A673 (cell line): ENCODE measurements at places on chromosomes 3 and 15.

DNA sequence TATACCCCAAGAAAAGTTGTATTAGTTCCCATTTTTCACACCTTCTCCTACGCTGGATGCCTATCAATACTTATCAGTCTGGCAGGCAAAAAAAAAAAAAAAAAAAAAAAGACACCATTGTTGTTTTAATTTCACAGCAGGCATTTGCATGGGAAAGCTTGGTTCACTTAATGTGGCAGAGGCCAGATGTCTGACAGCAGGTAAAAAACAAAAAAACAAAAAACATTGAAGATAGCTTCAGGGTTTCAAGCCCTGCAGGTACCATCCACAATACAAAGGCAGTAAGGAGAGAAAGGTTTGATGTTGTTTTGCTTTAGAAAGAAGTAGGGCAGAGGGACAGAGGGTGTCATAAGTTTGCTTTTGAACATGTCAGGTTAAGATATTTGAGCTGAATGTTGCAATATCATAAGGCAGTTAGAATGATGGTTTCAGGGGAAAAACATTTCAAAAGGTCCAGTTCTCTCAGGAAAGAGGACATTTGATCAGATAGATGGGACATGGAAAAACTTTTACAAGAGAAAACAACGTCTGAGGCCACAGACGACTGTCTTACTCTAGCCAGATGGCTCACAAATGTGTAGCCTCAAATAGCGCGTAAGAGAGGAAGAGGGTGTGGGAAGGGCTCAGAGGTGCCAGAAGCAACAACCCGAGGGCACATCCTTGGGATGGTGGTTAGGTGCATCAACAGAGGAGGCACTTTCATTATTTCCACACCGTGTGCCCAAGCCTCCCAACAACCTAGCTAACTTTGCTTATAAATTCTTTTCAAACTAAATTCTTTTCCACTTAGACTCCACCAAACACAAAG, 25.7 kb downstream of the PCOLCE2 start:
- no peak for DNase-seq

GRCh38 chr3:115217678-115218451, 70.8 kb upstream of the ZBTB20 start:
- DNase-seq: peak; percentile 76

GRCh38 chr3:124823206-124823605, 64.0 kb downstream of the ITGB5 start:
- no peak for DNase-seq

- DNase-seq: no peak
Measured at GRCh38 chr15:77557144-77557543, 75.6 kb downstream of the LINGO1 start.

DNA sequence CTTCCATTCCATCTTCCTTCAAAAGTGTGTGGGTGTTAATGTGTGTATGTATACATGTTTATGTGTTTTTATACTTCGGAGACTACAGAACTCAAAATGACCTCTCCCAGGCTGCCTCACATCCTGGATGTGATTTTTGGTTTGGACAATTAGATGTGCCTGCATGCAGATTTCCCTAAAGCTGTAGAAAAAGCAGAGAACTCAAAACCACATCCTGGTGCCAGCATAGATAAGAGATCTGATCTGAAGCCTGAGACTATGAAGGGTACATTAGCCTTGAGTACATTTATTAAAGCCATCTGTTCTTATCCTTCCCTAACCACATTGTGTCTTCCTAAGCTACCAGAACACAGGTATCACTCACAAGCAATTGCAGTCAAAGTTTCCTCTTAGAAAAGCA, 319.4 kb upstream of the RASGRP1 start:
- DNase-seq: no peak

DNA sequence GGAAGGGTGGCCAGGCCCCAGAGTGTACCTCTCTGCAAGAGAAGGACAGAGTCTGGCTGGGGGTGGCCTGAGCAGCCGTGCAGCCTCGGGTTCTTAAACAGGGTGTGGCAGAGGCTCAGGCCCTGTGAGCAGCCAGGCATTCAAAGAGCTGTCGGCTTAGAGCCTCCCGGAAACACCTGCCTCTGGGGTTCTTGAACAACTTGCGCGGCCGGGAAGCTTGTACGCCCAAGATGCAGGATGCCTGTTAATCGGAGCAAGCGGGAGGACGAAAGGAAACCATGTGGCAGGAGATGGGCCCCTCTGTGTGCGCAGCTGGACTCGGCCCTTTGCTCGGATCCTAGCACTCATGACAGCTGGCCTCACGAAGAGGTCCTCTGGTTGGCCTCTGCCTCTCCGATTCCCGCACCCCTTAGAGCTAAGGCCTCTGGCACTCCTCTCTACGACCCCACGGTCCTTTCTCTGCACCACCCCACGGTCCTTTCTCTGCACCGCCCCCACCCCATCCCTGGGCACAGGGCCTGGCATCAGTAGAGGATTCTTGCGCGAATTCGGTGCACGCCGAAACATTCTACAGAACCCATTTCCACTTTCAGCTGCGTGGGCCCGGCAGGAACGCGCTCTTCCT, 23.9 kb upstream of the TXNRD3 start:
- no peak for DNase-seq

DNA sequence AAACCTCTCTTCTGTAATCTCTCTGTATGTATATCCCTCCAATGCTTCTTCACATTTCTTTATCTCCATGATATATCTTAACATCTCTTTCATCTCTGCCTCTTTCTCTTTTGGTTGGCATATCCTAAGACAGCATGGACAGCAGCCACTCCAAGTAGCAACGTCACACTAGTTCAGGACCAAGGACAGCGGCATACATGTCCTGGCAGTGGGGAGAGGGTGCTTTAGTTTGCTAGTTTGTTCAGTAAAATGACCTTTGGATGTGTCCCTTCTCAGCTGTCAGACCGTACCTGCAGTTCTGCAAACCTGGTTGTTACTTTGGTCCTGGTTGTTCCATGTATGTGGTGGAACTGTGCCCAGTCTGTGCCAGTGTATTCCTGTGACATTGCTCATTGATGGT, 225.6 kb upstream of the ROPN1 start:
- peak; percentile 68 for DNase-seq

GRCh38 chr3:101816215-101817149, 32.8 kb upstream of the NFKBIZ start:
- no peak for DNase-seq

GRCh38 chr3:88433568-88433967, 283.8 kb downstream of the C3orf38 start:
- DNase-seq: peak; percentile 5

DNA sequence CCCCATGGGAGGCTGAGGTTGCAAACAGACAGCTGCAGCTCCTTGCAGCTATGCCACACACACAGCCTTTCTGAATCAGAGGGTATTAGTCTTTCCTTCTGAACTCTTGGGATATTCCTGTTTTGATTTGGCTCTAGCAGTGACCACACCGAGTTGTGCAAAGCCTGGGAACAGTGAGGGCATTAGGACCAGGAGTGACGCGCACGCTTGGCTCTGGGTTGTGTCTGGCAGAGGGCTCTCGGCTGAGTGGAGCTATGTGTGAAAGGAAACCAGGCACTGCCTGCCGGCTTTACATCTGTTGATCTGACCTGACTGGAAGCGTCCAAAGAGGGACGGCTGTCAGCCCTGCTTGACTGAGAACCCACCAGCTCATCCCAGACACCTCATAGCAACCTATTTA, at the start of gene GALNT15:
GALNT15 (plus strand) TSS at position 292 of the 400 bp plus-strand sequence. CDS start 472 bp downstream, outside the sequence.
- no peak for DNase-seq

GRCh38 chr15:29058903-29059539, 173.2 kb downstream of the APBA2 start:
- DNase-seq: no peak

DNA sequence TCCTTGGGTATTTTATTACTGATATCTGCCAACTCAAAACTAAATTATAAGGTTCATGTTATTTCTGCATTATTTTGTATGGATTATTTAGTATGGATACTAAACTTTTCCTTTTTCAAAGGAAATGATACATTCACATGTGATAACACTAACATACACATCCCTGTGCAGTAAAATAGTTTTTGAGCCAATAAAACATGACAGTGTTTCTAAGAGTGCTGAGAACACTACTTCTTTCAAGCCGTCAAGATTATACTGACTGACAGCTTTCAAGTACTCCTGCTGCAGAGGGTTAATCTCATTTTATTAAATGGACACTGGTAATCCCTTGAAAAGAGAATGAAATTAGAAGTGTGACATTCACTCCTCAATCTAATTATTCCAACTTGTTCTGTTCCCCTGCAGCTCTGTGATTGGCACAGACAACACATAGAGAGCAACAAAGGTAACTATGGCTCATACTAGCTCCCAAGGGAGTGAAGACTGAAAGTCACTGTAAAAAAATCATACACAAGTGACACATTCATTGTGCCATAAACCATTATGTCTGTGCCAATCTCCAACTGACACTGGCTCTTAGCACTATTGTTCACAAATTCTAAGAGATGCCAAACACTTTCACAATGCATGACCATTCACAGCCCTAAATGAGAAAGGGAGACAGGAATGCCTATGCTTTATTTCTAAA, 468.6 kb downstream of the SHQ1 start:
- peak; percentile 70 for DNase-seq

GRCh38 chr3:164470471-164470870, 607.8 kb downstream of the SI start:
- no peak for DNase-seq

DNA sequence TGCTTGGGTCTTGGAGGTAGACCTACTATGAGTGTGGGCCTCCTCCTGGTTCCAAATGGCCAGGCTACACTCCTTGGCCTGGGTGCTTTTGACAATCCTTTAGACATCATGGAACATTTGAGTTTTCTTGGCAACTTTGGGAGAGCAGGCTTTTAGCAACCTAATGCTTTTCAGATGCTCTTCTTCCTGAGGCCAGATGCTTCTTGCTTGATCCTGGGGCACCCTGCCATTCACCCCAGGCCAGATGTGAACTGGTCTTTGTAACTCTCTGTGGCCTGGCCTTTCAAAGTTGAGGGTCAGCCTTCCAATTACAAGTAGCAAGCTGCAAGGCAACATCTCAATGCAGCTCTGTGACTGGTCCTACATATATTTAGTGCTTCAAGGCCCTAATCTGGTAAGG, 40.5 kb downstream of the RTP1 start:
- no peak for DNase-seq

- DNase-seq: no peak
Measured at GRCh38 chr3:196756732-196757131, 17.1 kb downstream of the PAK2 start.

GRCh38 chr3:65350801-65351476, 663.1 kb upstream of the ADAMTS9 start:
- no peak for DNase-seq

- no peak for DNase-seq
Measured at GRCh38 chr3:107268469-107268868, 108.8 kb upstream of the CCDC54 start.

- DNase-seq: no peak
Measured at GRCh38 chr3:158169091-158169491, 59.2 kb downstream of the RSRC1 start.

DNA sequence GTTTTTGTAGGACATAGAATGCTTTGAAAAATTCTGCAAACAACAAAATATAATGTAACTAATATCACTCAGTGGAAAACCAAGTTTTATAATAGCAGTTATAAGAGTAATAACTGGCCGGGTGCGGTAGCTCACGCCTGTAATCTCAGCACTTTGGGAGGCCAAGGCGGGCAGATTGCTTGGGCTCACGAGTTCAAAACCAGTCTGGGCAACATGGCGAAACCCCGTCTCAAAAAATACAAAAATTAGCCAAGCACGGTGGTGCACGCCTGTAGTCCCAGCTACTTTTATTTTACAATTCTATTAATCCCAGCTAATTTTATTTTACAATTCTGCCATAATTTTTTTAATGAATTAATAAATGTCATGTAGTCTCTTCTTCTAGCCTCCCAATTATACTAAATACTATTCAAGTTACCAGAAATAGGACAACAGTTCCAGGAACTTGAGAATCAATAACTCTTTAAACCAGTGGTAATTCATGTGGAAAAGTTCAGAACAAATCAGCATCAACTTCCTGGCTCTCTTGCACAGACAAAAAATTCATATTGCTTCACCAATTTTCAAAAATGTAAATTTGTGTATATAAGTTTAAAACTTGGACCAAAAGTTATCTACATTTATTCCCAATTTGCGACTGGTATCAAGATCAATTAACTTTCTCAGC, 2.2 kb downstream of the DENND4A start:
- DNase-seq: no peak

GRCh38 chr3:61901986-61902385, 340.6 kb downstream of the PTPRG start:
- no peak for DNase-seq

- DNase-seq: no peak
Measured at GRCh38 chr3:115624901-115625300, 1.6 kb downstream of the GAP43 start.

- no peak for DNase-seq
Measured at GRCh38 chr15:92545996-92546395, 109.6 kb downstream of the FAM174B start.

- DNase-seq: no peak
Measured at GRCh38 chr3:135889443-135889842, 76.1 kb upstream of the PPP2R3A start.

DNA sequence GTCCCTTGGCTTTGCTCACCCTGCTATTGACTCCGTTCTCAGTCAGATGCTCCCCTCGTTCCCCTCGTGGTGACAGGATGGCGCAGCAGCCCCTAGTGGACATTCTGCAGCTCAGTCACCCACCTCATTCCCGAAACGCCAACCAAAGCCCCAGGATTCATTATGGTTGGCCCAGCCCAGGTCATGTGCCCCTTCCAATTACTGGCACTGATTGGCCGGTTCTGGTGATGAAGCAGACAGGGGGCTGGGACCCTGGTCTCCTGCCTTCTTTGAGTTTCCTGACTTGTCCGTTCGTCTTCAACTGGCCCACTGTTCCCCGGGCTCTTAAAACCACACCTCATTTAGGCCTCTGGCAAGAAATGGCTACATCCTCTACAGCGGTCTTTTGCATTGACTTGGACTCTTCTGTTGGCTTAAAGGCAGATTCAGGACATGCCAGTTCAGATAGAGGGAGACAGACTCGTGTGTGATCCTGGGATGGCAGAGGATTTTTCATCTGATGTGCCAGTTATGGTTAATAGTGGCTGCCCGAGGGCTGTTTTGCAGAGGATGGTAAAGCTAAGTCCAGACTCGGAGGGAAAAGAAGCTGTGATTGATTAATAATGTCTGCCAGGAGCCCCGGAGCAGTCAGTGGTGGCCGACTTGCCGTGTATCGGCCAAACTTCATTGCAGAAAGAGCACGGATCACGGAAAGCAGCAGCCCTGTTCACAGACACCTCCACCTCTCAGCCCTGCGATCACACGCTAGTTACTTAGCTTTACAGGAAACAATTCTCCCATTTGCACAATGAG, 37.8 kb downstream of the LSM3 start:
- peak; percentile 58 for DNase-seq

- DNase-seq: no peak
Measured at GRCh38 chr3:46353090-46353489, 821 bp upstream of the CCR2 start.

DNA sequence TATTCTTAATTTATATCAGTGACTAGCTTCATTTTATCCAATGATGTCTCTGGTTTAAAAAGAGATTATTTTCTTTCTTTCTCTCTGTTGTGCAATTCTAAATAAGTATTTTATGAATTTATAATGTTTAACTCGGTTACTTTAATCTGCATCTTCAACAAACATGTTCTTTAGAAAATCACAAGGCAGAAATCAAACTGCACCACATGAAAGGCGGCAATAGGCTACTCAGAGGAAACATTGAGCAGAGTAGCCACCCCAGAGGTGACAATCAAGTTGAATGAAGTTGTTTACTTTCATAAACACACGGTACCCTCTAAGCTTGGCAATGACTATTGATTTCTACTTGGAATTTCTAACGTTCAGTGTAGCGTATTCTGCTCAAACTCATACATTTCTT, 677.8 kb upstream of the ROBO1 start:
- no peak for DNase-seq
